ENCODE measurements at places on chromosomes 7 and 10.

DNA sequence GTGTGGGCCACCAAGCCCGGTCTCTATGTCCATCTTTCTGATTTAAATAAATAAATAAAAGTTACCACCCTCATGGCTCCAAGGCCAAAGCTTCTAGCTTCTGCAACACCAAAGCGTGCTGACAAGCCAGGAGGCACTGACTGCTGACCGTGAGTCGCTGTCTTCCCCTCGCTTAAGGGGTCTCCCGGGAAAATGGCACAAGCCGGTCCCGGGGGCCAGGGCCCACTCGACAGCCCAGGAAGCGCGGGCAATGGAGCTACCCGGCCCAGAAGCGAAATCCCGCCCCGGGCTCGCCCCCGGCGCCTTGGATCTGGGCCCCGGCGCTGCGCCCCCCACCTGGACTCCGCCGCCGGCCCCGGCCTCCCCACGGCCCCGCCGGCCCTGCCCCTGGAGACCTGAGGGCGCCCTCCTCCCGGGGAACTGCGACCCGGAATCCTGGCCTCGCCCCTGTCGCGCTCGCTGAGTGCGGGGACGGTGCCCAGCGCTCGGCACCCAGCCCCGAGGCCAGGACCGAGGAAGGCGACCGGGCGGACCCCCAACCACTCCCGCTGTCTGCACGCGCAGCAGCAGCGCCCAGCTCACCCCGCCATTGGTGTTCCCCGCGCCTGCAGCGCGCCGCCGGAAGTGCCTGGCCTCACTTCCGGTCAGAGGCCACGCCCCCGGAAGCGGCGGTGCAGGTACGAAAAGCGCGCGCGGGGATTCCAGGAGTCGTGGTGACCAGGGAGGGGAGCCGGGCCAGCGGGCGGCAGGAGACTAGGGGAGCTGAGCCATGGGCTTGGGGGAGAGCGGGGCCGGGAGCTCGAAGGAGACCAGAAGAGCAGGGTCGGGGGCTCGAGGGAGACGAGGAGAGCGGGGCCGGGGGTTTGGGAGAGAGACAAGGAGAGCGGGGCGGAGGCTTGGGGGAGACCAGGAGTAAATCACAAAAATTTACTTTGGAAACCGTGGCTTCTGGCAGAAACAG is at the start of the genes MRM2 and NUDT1:
Gene MRM2, minus strand, starts transcription at position 626 of the 961 bp plus-strand sequence. Its CDS starts 36 bp downstream, at position 590.
Gene NUDT1, plus strand, starts transcription at position 647 of the 961 bp plus-strand sequence. CDS start 2,349 bp downstream, outside the sequence.
- peaks cover 24% of the 10 kb centered on the region for H3K4me1 ChIP-seq
- DNase-seq: peak; percentile 86
- no peaks in the 10 kb centered on the region for H3K27me3 ChIP-seq
- H3K27ac ChIP-seq: peak within 1 kb of the TSS; percentile 94

DNA sequence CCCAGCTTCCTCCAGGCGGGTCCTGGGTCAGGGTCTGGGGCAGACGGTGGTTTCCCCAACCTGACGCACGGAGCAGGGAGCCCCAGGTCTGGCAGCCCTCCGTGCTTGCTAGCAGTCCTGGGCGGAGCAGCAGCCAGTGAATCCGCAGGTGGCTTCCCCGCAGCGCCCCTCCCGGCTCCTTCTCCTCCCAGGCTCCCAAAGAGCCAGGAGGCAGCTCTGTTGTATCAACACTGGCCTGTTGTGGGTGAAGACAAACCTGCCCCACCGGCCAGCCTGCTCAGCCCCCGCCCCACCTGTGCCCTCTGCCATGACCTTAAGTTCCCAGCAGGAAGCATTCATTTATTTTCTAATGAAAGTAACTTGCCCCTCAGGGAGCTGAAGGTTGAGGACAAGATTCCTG is 24.0 kb upstream of the TMEM213 start:
- DNase-seq: no peak
- H3K4me3 ChIP-seq: no peak overlapping the region
- H3K4me1 ChIP-seq: no peaks in the 10 kb centered on the region
- no peak overlapping the region for H3K27ac ChIP-seq
- H3K36me3 ChIP-seq: no peaks in the 10 kb centered on the region
- peaks cover 2% of the 10 kb centered on the region for H3K27me3 ChIP-seq

GRCh38 chr7:16839646-16840045 is 34.8 kb upstream of the AGR2 start:
- H3K27me3 ChIP-seq: peaks cover 11% of the 10 kb centered on the region
- H3K36me3 ChIP-seq: no peaks in the 10 kb centered on the region
- no peak overlapping the region for H3K4me3 ChIP-seq
- no peaks in the 10 kb centered on the region for H3K4me1 ChIP-seq

GRCh38 chr10:77163670-77164348 is 473.8 kb downstream of the KCNMA1 start:
- no peak overlapping the region for H3K4me3 ChIP-seq
- no peaks in the 10 kb centered on the region for H3K36me3 ChIP-seq
- peaks cover 35% of the 10 kb centered on the region for H3K27me3 ChIP-seq
- DNase-seq: no peak

DNA sequence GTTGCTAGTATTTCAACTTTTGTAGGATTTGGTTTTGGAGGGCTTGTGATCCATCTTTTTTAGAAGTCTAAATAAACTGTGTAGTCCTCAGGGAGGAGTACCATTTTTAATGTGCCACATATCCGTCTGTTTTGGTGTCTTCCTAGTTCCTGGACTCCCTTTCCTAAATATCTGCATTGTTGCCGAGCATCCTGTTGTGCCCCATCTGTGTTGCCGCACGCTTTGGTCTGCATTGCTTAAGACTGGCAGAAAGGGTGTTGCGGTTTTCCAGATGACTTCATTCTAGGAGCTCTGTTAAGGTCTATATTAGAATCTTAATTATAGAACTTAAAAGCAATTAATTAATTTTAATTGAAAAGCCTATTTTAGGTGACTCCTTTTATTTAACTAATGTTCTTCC is 49.4 kb downstream of the RBM33 start:
- no peak overlapping the region for H3K4me3 ChIP-seq
- no peak overlapping the region for H3K27ac ChIP-seq
- DNase-seq: no peak
- H3K4me1 ChIP-seq: peaks cover 28% of the 10 kb centered on the region

GRCh38 chr10:51832652-51833383 is 133.4 kb upstream of the CSTF2T start:
- no peaks in the 10 kb centered on the region for H3K36me3 ChIP-seq
- peaks cover 2% of the 10 kb centered on the region for H3K27me3 ChIP-seq
- H3K27ac ChIP-seq: no peak overlapping the region
- DNase-seq: no peak
- no peak overlapping the region for H3K4me3 ChIP-seq

GRCh38 chr10:14513123-14513522 is 182.4 kb upstream of the FRMD4A start:
- no peak overlapping the region for H3K4me3 ChIP-seq
- DNase-seq: no peak
- peak overlapping the region; percentile 12 for H3K27ac ChIP-seq
- peaks cover 4% of the 10 kb centered on the region for H3K4me1 ChIP-seq
- H3K36me3 ChIP-seq: peaks cover 57% of the 10 kb centered on the region

DNA sequence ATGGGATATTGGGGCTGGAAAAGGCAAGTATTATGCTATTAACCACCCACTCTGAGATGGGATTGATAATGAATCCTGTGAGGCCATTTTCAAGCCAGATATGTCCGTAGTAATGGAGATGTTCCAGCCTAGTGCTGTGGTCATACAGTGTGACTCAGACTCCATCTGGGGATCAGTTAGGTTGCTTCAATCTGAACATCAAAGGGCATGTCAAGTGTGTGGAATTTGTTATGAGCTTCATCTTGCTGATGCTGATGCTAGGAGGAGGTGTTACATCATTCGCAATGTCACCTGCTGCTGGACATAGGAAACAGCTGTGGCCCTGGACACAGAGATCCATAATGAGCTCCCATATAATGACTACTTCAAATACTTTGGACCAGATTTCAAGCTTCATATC is 144.7 kb downstream of the PLCE1 start:
- no peaks in the 10 kb centered on the region for H3K36me3 ChIP-seq
- no peak overlapping the region for H3K27ac ChIP-seq
- H3K4me3 ChIP-seq: no peak overlapping the region
- no peaks in the 10 kb centered on the region for H3K27me3 ChIP-seq

DNA sequence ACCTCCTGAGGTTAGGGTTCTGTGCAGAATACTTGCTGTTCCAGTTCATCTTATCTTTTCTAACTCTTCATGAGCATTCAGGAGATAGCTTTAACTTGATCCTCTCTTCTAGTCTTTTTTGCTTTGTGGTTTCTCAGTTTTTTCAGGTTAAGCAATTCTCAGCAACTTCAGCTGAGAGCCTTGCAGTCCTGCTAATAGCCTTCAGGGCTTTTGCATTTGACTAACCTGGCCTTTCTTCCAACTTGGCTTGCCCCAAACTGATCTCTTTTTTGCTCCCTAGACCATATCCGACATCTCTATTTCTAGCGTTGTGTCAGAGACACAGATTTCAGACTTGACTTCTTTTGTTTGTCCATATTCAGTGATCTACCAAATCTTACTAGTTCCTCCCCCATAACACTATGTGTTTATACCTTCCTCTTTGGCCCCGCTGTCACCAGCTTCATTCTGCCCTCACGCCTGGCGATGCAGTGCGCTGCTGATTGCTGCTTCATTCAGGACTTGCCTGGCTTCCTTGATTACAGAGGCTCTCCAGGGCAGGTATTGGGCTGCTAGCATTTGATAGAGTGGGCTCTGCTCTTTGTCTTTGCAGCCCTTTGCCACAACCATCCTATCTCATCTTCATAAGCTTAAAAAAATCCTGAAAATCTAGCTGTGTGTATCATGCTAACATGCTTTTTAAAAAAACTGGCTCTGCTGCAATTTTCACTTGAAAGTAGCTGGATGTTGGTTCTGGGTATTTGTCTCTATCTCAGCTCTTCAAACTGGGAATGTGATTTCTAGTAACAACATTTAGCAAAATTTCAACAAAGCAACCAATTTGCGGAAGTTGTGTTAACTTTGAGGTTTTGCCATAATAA is 9.6 kb downstream of the CUL1 start:
- no peak for DNase-seq
- peaks cover 23% of the 10 kb centered on the region for H3K4me1 ChIP-seq
- no peak overlapping the region for H3K27ac ChIP-seq

Measured in activated naive CD8-positive, alpha-beta T cell treated with anti-CD3 and anti-CD28 coated beads, Interleukin-2, amount 10 ng/mL, durations not matched to agents 7 days and 5 days (primary cell).